ENCODE measurements at places on chromosomes 7 and 10. TPM values are rescaled to one million over a fixed set of nuclear protein-coding genes. Genes with fewer than 3 reads are reported as not detected.

- no peak for DNase-seq
These were observed 1.0 kb downstream of the SYPL1 start for GRCh38 chr7:106110885-106111654.

- DNase-seq = no peak
These were observed 58.4 kb downstream of the ZNF467 start for GRCh38 chr7:149714910-149715471.

- no peak for DNase-seq
These were observed 67.2 kb downstream of the COBL start for GRCh38 chr7:51249187-51249945.

DNA sequence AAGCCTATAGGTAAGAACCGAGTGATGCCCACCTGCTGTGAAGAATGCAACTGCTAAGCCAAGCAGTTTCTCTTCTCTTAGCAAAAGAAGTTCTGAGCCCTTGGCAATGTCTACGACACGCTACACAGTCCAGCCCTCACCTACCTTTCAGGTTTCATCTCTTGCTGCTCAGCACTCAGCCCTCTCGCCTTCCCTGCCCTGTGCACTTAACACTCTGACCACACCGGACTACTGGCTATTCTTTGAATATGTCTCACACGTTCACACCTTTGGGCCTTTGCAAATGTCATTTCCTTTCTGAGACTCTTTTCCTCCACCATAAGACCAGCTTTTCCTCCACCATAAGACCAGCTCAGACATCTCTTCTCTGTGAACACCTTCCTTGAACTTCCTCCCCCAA, 67.0 kb upstream of the ITGB1 start:
- no peak for DNase-seq

- DNase-seq = no peak
These were observed 39.7 kb downstream of the DNAJB12 start for GRCh38 chr10:72315054-72315453.

DNA sequence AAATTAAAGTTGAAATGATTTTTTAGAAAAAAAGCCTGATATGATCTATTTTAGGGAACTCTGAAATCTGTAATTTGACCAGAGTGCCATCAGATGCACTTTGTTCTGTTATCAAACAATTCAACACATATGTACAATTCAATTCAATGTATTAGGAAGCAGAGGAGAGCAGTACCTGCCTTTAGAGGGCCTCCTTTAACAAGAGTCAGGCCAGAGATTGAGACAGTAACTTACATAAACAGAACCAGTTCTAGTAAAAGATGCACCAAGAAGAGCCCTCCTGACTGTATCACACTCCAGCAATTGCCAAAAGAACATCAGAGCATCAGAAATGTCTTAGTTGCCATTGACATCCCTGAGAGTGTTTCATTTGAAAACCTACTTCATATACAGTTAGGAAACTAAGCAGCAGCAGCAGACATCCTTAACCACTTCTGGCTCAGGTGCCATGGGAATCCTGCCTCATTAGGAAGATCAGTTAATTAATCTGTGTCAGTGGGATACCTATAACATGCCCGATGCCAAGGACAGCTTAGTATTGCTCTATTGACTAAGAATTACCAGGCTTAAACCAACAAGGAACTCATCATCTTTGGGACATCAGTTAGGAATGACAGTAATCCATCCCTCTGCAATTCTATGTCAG, 1222.6 kb upstream of the LRRN3 start:
- DNase-seq = no peak

IGF2BP3 gene
- 81.2 TPM for total RNA-seq

DNA sequence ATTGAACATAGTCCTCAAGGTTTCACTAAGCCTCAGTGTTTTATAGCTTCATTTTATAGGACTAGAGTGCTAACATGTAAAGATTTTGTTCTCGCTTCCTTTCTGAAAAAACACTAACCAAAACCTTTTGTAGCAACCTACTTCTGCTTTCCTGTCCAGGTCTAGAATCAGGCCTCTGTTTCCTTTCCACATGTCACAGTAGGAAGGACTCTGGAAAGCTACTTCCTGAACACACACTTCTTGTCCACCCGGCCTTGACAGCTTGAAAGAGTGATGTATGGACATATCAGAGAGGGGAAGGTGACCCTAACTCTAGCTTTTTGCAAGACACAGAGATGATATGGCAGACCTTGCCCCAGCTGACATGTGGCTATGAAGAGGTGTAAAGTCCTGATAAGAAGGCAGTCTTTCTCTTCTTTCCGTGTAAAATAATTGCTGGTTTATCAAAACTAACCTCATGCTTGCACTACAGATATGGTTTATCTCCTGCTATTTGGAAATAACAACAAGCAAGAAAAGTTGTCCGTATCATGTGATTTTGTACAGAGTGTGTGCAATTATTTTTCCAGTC, 175.4 kb downstream of the SKAP2 start:
- peak; percentile 60 for DNase-seq

C7orf57 gene
- 0.11 TPM for total RNA-seq

DNA sequence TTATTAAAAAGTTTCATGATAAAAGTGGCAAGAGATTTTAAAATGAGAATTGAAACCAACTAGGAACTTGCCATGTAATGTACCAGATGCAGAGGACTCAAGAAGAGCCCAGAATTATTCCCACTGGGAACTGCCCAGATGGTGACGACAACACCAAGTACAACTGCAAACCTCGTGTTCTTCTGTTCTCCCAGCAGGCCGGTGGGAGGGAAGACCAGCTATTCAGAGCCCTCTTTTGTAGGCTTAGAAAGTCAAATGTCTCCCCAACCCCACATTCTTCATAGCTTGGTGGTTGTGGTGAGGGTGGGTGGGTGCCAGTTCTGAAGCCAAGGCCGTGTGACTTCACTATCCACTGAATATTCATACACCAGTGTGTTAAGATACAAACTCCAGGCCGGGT, 54.3 kb upstream of the ITGB1 start:
- no peak for DNase-seq

DGKB gene
- not detected for total RNA-seq

- no peak for DNase-seq
These were observed 200.8 kb downstream of the ELMO1 start for GRCh38 chr7:37247861-37248260.

- DNase-seq = no peak
These were observed 30.6 kb upstream of the RHOBTB1 start for GRCh38 chr10:60974463-60975149.

SPDYE3 gene
- not detected for total RNA-seq

STK31 gene
- 0.07 TPM for total RNA-seq

- DNase-seq = no peak
These were observed 33.6 kb downstream of the MEOX2 start for GRCh38 chr7:15652776-15653290.

NKX1-2 gene
- not detected for total RNA-seq

DNA sequence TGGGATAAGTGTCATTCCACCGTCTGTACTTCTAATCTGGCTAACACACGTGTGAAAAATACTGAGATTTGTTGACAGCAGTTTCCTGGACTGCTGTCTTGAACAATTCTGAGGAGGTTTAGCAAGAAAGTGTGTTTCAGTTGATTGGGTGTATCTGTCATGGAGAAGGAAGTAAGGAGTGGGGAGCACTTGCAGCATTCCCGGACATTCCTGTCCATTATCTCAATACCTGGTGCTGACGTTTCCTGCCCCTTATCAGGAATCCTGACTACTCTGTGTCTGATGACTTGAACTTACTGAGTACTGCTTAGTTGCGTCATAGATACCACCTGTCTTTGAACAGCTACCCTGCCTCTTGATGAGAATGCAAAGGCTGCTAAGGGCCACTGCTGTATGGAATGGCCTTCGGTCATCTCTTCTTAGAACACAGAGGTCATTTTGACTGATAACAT, 72.0 kb upstream of the VKORC1L1 start:
- DNase-seq = peak; percentile 75

DNA sequence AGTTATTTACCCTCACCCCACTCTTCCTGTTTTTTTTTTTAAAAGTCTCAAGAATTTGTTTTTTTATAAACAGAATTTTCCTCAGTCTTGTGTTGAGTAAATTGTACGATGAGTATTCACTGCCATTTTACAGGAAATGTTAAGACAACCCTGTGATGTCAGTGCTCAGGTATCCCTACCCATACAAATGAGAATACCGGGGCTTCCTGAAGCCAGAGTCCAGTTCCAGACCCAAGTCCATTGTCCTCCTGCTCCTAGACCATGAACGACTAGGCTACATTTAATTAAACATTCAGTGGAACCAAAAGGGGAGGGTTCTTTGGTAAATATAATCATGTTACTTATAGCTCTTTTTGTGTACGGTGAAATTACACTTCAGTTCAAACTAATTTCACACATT, 79.2 kb downstream of the GNAI1 start:
- DNase-seq = no peak

DNA sequence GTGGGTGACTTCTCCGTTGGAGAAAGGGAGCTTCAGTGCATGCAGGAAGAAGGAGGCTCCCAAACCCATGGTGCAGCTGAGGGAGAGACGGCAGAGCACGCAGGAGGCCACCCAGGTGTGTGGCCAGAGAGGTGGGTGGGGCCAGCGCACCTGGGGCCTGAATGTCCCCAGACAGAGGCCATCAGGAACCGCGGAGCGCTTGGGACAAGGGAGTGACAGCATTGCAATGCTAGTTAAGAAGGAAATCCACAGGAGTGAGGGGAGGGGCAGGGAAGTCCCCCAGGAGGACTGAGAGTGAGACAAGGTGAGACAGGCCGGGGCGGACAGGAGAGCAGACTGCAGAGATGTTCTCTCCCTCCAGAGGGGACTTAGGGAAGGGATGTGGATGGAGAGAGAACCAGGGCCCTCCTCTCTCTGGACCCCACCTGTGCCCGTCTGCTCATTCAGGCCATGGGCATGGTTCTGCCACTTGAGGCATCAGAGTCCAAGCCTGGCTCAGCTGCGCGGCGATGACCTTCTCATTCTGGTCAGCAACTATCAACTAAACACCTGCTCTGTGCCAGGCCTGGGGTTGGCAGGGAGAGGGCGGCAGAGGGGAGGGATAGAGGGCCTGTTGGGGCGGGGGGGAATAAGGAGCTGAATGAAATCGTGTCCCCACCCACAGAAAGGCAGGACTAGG, 69.4 kb upstream of the COL13A1 start:
- DNase-seq = no peak

DNA sequence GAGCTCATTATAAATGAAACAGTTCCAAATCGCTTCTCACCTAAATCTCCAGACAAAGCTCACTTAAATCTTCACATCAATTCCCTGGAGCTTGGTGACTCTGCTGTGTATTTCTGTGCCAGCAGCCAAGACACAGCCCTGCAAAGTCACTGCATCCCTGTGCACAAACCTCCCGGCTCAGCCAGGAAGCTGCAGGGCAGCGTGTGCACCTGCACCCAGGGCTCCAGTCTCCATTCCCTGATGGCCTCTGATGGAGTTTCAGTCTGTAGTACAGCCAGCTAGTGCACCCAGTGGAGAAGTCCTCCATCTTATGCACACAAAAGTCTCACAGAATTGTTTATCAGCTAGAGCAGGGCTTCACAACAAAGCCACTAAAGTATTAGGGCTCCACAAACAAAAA, 51.1 kb upstream of the PRSS58 start:
- no peak for DNase-seq

TRPV5 gene
- not detected for total RNA-seq

- no peak for DNase-seq
These were observed 89.3 kb upstream of the DIP2C start for GRCh38 chr10:778626-779330.

DNA sequence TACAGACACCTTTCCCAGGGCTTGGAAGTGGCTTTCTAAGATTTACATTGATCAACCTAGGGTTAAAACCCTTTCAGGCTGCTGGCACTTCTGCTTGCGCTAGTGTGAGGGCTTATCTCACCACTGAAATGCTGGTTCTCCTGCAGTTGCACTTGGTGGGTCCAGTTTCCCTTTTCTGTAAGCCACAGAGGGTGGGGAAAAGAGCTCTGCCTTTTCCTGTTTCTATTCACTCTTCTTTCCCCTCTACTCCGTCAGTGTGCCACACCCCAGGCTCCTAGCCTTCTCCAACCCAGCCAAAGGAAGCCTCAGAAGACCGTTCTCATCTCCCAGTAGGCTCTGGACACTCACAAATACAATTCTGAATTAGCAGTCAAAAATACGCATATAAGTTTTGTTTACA, 19.0 kb upstream of the CAPZA2 start:
- no peak for DNase-seq

MYL10 gene
- total RNA-seq = not detected

DNA sequence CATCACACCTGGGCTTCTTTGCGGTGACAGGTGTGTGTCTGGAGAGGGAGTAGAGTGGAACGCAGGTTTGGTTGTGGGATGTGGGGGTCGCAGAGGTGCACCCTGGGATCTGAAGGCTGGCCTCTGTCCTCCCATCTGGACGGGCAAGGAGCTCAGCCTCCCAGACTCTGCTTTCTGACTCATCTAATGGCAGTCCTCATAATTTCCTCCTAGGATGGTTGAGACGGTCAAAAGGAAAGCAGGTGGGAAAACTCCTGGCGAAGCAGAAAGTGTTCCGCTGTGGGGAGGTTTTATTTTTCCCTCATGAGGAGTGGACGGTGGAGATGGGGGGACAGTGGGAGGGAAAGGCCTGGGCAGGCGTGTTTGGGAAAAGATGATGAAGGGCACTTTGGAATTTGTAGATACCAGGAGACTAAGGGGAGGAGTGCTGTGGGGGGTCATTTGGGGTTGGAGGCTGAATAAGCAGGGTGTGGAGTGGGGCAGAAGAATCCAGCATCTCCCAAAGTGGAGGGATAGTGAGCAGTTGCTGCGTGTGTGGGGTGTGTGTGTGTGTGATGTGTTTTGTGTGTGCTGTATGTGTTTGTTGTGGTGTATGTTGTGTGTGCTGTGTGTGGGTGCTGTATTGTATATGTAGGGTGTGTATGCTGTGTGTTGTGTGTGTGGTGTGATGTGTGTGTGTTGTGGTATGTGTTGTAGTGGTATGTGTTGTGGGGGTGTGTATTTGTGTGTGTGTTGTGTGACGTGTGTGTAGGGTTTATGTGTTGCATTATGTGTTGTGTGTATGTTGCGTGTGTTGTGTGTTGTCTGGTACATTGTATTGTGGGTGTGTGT, 97.2 kb upstream of the PODXL start:
- no peak for DNase-seq

WNT8B gene
- total RNA-seq = not detected

GRCh38 chr10:5266804-5267203, 70.2 kb downstream of the AKR1C4 start:
- no peak for DNase-seq

TACC2 gene
- total RNA-seq = 6.1 TPM

DNA sequence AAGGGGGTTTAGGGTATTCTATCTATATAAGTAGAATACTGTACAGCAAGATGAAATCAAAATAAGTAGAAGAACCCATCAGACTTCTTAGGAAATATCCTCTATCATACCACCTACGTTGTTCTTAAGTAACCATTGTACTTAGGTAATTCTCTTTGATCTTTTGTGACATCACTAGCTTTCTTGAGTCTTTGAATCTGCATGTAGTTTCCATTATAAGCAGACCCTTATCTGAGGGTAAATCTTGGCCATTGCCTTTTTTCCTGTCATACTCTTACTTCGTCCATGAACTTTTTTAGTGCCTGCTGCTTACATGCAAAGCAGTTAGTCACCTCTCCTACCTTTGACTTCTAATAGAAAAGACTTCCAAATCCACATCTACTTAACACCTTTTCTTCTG, 49.0 kb downstream of the WAC start:
- no peak for DNase-seq

- DNase-seq = peak; percentile 63
These were observed 35.5 kb upstream of the NCAPG2 start for GRCh38 chr7:158740013-158740656.

GFRA1 gene
- total RNA-seq = 2.1 TPM
